ENCODE measurements at places on chromosomes 12 and 14. TPM values are rescaled to one million over a fixed set of nuclear protein-coding genes. Genes with fewer than 3 reads are reported as not detected.

DNA sequence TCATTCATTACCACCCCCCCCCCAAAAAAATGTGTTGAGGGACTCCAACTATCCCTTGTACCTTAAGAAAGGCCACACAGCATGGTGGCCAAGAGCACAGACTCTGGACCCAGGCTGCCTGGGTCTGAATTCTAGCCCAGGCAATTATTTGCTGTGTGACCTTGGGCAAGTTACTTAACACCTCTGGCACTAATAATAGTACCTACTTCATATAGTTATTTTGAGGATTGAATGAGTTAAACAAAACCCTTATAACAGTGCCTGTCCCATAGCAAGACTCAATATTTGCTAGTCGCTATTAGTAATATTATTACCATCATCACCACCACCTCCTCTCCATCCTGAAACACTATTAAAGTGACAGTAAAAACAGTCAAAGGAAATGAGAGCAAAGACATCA, 37.2 kb downstream of the NT5DC3 start:
- H3K4me3 ChIP-seq: no peak overlapping the region
- no peaks in the 10 kb centered on the region for H3K36me3 ChIP-seq
- H3K27ac ChIP-seq: no peak overlapping the region
- no peak for DNase-seq

- no peaks in the 10 kb centered on the region for H3K27me3 ChIP-seq
- no peak for DNase-seq
- no peaks in the 10 kb centered on the region for H3K4me1 ChIP-seq
- no peak overlapping the region for H3K27ac ChIP-seq
- no peak overlapping the region for H3K4me3 ChIP-seq
Measured at GRCh38 chr14:77111021-77111420, 13.0 kb downstream of the CIPC start.

DNA sequence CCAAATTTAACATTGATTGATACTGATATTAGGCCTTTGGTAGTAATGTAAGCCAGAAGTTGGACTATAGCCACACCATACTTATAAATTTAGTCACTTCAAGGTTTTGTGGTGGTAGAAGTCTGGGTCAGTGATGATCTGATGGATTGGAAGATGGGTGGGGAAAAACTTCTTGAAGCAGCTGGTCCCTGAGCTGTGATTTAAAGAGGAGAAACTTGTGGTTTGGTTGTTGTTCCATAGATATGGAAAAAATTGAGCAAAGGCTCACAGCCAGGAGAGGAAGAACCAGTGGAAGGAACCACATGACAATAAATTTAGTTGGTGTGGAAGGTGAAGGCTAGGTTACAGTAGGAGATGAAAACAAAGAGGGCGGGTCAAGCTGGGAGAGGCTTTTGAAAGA, 26.1 kb downstream of the PTHLH start:
- no peak for DNase-seq
- peaks cover 2% of the 10 kb centered on the region for H3K27me3 ChIP-seq
- no peaks in the 10 kb centered on the region for H3K4me1 ChIP-seq
- no peak overlapping the region for H3K4me3 ChIP-seq
- H3K27ac ChIP-seq: no peak overlapping the region

DNA sequence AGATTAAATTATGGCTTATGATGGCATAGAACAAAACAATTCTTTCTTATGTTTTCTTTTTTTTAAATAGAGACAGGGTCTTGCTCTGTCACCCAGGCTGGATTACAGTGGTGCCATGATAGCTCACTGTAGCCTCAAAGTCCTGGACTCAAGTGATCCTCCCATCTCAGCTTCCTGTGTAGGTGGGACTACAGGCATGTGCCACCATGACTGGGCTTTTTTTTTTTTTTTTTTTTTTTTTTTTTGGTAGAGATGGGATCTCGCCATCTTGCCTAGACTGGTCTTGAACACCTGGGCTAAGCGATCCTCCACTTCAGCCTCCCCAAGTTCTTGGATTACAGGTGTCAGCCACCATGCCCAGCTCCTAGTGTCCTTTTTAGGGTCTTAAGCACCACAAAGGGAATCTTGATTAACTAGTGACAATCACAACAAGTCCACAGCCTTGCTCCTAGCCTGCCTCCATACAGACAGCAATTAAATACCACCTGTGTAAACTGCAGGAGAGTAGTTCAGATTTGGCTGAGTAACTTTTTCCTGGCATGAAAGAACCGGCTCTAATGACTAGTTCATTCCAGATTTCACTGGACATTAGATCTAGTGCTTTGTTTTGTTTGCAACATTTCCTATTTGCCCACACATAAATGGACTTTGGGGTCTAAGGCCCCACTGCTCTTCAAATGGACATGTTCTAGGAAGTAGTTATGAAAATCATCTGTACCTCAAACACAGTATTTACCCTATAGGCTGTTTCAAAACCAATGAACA, 61.6 kb downstream of the SH2B3 start:
- no peaks in the 10 kb centered on the region for H3K27me3 ChIP-seq
- no peak overlapping the region for H3K27ac ChIP-seq
- H3K36me3 ChIP-seq: peaks cover 31% of the 10 kb centered on the region
- H3K4me1 ChIP-seq: no peaks in the 10 kb centered on the region

GRCh38 chr14:99035712-99036610, 236.0 kb downstream of the BCL11B start:
- no peaks in the 10 kb centered on the region for H3K27me3 ChIP-seq
- no peaks in the 10 kb centered on the region for H3K36me3 ChIP-seq
- no peak overlapping the region for H3K4me3 ChIP-seq
- no peak for DNase-seq

DNA sequence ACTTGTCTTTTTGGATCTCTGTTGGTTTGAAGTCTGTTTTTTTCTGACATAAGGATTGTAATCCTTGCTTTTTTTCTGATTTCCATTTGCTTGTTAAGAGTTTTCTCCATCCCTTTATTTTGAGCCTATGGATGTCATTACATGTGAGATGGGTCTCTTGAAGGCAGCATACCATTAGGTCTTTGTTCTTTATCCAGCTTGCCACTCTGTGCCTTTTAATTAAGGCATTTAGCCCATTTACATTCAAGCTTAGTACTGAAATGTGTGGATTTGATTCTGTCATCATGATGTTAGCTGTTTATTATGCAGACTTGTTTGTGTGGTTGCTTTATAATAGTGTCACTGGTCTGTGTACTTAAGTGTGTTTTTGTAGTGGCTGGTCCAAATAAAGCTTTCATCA, 100.0 kb downstream of the CCDC91 start:
- peaks cover 27% of the 10 kb centered on the region for H3K36me3 ChIP-seq
- H3K27me3 ChIP-seq: no peaks in the 10 kb centered on the region
- peak; percentile 7 for DNase-seq
- H3K27ac ChIP-seq: no peak overlapping the region
- no peaks in the 10 kb centered on the region for H3K4me1 ChIP-seq

GRCh38 chr12:117067638-117068037, 31.6 kb downstream of the TESC start:
- no peaks in the 10 kb centered on the region for H3K36me3 ChIP-seq
- H3K27me3 ChIP-seq: no peaks in the 10 kb centered on the region
- DNase-seq: no peak
- no peak overlapping the region for H3K27ac ChIP-seq

GRCh38 chr14:74705613-74706500, 7.0 kb downstream of the AREL1 start:
- H3K27me3 ChIP-seq: no peaks in the 10 kb centered on the region
- H3K36me3 ChIP-seq: no peaks in the 10 kb centered on the region
- no peak for DNase-seq
- H3K27ac ChIP-seq: no peak overlapping the region
- no peaks in the 10 kb centered on the region for H3K4me1 ChIP-seq

DNA sequence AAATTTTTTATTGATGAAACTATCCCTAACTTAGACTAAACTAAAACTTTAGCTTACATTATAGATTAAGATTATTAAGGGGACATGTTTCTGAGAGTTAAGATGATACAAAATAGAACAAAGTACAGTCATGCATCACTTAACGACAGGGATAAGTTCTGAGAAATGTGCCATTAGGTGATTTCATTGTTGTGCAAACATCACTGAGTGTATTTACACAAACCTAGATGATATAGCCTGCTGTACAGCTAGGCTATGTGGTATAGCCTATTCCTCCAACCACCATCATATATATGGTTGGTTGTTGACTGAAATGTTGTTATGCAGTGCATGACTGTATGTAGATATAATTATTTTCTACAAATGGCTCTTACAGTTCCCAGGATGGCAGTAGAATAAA, 46.5 kb downstream of the ATP6V1D start:
- H3K4me1 ChIP-seq: no peaks in the 10 kb centered on the region
- no peaks in the 10 kb centered on the region for H3K27me3 ChIP-seq
- no peak overlapping the region for H3K4me3 ChIP-seq

Gene PITPNM2
- 57.2 TPM for total RNA-seq

Gene PTPN21
- total RNA-seq: not detected

Gene CLEC4A
- 1.4 TPM for total RNA-seq

Gene BEGAIN
- 1.3 TPM for total RNA-seq

Gene FSCB
- total RNA-seq: not detected

Gene AMN1
- 11.6 TPM for total RNA-seq

All from CD4-positive, CD25-positive, alpha-beta regulatory T cell (primary cell).